ENCODE measurements at places on chromosomes 13 and 19. TPM values are rescaled to one million over a fixed set of nuclear protein-coding genes. Genes with fewer than 3 reads are reported as not detected.

LGI4 gene
- total RNA-seq: not detected

- peak; percentile 73 for DNase-seq
These were observed 12.3 kb downstream of the HRC start for GRCh38 chr19:49142866-49143335.

DNA sequence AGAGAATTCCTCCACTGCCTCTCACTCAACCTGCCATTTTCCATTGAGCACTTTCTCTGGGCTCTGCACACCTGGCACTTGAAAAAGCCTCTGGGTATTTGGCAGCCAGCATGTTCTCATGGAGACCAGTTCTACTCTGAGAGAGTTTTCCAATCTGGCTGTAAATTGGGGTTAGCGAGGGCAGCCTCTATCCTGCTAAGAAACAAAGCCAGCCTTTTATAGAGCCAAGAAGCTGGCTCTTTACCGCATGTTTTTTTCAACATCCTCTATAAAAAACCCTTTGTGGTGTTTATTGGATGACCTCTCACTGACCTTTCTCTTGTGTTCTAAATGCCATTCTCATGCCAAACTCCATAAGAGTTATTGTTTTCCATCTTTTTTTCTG lies 52.6 kb upstream of the RCBTB2 start:
- DNase-seq: no peak

DNA sequence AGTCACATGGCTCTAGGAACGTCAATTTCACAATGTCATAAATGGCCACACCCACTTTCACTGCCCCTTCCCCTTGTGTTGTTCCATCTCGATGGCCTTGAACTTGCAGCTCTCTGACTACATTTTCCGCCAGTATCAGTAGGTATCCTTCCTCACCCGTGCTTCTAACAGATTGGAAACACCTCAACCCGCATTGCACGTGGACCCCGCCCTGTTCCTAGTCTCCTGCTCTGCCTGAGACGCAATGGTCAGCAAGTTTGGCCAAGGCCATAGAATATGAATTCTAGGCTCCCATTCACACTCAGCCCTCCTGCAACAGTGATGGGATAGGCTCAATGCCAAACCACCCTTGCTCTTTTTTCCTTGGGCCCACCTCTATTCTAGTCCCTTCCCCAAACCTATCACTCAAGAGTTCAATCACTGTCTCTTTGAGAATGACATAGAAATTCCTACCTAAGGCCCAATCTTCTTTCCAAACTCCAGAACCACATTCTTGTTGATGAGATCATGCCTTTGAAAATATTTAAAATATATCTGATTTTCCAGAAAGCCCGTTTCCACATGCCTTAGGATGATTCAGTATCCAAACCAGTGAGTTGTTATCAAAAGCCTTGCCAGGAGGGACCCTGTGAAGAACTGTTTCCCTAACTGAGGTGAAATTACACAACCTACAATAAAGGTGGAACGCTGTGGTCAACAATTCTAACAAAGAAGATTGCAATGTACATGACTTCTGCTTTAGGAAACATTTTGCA lies 334.6 kb downstream of the MYO16 start:
- no peak for DNase-seq

GRCh38 chr19:18650021-18650390 lies 13.2 kb downstream of the KLHL26 start:
- DNase-seq: no peak

NPAS1 gene
- 0.39 TPM for total RNA-seq

DNA sequence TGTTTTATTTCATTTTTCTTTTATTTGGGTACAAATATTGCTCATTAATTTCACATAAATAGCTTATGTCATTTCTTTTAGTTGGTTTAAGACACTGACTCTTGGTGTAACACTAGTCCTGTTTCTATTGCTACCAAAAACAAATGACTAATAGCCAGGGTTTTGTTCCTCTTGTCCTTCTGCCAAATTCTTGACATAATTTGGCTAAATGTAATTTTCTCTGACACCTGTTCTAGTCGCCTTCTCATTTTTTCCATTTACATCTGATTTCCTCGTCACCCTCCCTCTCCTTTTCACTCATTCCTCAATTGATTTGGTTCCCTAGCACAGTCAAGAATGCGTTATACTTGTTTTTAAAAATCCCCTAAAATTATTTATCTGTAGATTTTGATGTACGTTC lies 1718.7 kb downstream of the EFNB2 start:
- no peak for DNase-seq

SHISA7 gene
- total RNA-seq: not detected

ZNF835 gene
- not detected for total RNA-seq

PRTN3 gene
- total RNA-seq: not detected

FCER2 gene
- not detected for total RNA-seq

DNA sequence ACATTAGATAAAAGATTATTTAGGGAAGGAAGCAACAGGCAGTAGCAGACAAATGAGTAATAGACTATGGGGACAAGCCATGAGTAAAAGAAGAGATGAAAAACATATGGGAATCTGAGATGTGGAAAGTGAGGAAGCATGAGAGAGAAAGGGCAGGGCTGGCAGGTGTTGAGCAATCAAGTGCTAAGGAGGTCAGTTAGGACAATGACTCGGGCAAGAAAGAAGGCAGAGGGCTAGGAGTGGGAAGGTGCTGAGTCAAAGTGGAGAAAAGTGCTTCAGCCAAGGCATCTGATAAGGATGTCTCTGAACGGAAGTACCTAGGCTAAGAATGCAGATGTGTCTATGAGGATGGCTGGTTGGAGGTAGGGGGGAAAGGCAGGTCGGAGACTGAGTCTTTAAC lies 291.9 kb upstream of the HTR2A start:
- no peak for DNase-seq

GRCh38 chr19:506404-507285 lies 652 bp upstream of the TPGS1 start:
- DNase-seq: peak; percentile 92

- no peak for DNase-seq
These were observed 378.0 kb downstream of the DNAJC15 start for GRCh38 chr13:43401361-43401760.

- no peak for DNase-seq
These were observed 53.7 kb upstream of the UQCRFS1 start for GRCh38 chr19:29266603-29267002.

CEACAM5 gene
- not detected for total RNA-seq

DNA sequence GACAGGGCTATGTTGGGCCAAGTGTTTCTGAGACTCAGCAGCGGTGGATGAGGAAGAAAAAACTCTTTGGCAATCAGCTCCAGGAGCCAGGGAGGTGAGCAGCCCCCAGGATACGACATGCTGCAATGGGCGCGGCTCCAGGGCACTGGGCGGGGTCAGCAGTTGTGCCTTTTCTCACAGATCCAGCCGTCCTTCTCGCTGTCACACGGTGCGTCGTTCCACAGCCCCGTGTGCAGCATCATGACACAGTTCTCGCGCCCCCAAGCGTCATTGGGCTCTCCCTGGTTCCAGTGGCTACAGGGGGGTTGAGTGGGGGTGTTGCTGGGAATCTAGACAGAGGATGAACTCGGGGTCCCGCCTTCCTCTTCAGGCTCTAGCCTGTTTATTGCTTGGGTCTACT lies 2.7 kb downstream of the CLEC4G start:
- no peak for DNase-seq

DNA sequence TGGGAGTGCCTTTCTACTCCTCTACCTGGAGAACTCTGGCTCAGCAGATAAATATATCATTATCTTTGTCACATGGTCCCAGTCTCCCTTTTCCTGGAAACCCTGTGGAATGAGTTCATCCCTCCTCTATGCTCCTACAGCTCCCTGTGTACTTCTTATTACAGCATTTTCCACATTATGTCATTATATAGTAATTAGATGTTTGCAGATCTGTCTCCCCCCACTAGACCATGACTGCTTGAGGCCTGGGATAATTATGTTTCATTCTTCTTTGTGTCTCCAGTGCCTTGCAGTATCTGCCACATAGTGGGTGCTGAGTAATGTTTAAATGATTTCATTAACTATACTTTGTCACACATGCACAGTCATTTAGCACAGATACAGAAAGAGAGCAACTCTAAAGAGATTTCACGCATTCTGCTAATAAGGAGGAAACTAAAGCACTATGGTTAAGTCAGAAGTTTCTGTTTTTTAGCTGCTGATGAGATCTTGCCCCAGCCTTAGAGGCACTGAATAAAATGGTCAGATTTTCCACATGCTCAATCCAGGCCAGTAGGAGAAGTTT lies 66.1 kb upstream of the DIAPH3 start:
- no peak for DNase-seq

- DNase-seq: no peak
These were observed 13.8 kb downstream of the RASA3 start for GRCh38 chr13:114118511-114119123.

- no peak for DNase-seq
These were observed 65.0 kb downstream of the FGF9 start for GRCh38 chr13:21735701-21736401.

DNA sequence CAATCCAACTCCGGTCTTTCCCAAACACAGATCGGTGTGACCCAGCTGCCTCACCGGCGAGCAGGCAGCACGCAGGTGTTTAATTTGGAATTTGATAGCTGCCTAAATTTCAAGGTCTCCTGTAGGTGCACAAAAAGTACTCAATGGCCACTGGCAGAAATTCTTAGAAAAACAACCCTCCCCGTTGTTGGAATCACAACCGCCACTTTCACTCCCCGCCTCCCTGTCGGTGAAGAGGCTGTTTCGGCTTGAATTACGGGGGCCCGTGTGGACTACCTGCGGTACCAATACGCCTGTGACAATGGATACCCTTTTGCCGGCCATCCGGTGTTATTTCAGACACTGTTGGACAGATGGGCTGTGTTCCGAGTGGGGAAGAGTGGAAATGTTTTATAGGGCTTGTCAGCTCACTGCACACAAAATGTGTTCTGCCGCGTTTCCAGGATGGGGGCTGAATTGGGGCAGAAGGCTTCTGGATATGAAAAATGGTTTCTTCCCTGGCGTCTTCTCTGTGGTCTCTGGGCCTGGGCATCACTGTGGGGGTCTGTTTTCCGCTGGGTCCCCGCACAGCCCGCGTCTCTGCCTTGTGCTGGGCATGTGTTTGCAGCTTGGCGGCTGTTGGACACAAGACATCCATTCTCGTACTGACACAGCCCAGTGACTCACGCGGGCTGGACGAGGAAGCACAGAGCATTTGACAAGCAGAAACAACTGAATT lies 45.4 kb downstream of the ZIC5 start:
- DNase-seq: no peak

DNA sequence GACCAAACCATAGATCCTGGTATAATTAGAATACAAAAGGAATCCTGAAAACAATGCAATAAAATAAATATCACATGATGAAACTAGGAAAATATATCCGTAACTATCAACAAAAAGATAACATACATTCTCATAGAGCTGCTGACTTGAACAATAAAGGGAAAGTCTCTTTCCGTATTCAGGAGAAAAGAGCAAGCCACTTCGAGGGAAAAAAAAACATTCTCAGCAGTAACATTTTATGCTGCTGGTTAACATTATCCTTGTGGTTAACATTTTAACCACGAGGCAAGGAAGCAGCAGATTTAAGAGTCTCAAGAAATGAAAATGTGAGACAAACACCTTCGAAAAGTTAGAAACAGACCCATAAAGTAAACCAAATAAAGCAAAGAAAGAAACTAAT lies 25.8 kb downstream of the NALCN start:
- DNase-seq: no peak

GRCh38 chr13:29564818-29565217 lies 30.7 kb downstream of the SLC7A1 start:
- DNase-seq: no peak

DNA sequence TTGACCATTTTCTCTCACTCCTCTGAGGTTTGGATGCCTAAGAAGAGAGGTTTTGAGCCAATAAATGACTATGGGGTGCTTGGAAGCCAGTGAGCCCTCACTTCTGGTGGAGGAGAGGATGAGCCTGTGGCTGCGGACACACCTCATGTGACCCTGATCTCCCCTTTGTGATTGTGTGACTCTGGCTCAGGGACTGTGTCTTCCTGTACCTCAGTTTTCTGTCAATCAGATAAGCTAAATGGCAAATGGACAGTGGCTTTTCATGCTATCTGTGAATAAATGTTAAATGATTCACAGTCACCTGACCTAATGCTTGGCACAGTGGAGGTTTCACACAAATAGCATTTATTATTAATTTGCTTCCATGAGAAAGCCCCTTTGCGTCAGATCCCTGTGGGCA lies 2.7 kb downstream of the PSG8 start:
- no peak for DNase-seq

- no peak for DNase-seq
These were observed 30.2 kb downstream of the COG6 start for GRCh38 chr13:39685652-39686051.

DNA sequence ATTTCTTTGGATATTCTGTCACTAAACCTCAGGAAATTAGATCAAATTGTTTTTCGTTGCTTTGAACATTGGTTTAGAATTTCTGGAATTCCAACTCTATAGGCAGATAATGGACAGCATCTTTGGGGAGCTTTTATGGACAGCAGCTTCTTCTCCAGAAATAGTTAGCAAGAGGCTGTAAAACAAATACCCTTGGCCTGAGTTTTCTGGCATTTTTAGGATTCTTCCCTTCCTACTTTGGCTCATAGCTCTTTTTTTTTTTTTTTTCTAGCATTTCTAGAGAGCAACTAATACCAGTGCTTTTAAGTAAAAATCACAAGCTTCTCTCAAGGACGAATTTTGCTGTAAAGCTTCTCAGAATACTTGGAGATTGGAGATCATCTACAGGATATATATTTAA lies 169.8 kb upstream of the SPRY2 start:
- no peak for DNase-seq

DNA sequence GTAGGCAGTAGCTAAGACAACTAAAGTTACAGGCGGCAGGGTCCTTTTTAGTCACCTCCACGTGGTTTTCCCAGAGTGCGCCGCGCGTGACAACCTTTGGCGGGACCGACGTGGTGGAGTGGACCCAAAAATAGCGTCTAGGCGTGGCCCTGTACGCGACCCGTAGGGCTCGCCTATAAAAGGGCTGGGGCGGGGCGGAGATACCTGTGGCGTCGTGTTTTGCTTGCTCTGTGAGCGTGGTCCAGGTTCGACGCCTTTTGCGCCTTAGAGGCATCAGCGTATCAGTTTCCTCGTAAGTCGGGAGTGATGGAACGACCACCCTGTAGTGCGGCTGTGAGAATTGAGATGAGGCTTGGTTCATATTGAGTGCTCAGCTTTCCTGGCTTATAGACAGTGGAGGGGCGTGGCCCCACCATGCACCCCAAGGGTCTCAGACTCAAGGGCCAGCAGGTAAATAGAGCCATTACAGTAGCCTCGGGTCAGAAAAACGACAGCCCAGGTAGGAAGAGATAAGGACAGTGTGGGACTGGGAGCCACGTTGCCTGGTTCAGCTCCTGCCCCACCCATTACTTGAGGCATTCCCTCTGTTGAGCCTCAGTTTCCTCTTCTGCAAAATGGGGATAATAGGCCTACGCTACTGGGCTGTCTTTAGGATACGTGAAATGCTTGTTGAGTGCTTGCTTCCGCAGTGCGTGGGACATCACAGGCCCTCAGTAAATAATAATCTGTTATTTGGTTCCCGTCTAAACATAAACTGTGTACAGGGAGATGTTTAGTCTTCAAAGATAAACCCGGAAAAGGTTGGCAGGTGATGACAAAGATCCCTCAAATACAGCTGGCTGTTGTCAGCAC lies 693 bp upstream of the TMED1 start:
- peak; percentile 77 for DNase-seq

DNA sequence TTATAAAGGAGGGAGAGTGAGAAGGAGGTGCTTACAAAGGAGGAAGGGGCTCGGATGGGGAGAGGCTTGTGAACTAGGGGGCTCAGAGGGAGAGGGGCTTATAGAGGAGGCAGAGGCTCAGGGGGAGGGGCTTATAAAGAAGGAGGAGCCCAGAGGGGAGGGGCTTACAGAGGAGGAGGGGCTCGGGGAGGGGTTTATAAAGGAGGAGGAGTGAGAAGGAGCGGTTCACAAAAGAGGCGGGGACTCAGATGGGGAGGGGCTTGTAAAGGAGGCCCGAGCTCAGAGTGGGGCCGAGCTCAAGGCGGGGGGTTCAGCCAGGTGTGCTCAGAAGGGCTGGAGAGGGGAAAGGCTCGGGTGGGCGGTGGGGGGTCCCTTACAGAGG lies 500 bp downstream of the SMIM24 start:
- peak; percentile 10 for DNase-seq

Measured in activated T-helper 1 cell treated with anti-CD3 and anti-CD28 coated beads, Interleukin-12 subunit alpha, Interleukin-12 subunit beta, Interleukin-2, Interleukin-4 antibody, amounts not matched to agents 30 ng/mL and 10 ng/mL and 1 ng/mL, durations not matched to agents 14 hours and 24 hours and 36 hours (primary cell).